GM12892 (cell line): ENCODE measurements at places on chromosomes 12 and 14.
A peak's percentile ranks its signal among the peaks of the same experiment; 100 is the strongest.

DNA sequence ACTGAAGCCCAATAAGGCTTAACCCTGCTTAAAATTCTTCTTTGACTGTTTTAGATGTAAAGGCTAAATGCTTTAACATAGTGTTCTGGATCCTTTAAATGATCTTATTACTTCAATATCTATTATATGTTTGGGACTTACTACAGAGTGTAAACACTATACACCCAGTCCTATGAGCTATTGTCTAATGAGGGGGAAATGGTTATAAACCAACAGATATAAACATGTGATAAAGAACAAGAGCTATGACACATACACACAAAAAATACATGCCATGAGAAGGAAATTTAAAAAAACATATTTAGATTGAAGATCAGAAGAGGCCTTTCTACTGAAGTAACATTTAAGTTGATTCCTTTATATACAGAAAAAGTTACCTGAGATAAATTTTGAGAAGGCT, 505.1 kb downstream of the FOXG1 start:
- DNase-seq, result no peak

DNA sequence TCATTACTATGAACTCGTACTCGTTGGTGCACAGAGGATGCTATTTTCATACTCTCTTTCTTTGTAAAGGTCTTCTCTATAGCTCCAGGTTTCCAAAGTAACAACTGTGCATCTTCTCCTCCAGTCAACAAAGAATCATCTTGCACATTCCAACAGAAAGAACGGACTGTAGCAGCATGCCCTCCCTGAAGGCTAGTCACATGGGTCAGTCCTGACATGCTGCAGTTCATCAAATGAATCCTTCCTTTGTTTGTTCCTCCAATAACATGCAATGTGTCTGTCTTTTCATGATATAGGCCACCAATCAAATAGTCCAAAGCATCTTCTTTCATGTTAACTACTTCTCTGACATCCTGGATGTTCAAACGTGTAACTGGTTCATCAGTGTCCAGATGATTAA, 42.9 kb downstream of the WDR89 start:
- DNase-seq, result no peak

- DNase-seq, result no peak
Measured at GRCh38 chr12:111826992-111827391, 15.0 kb upstream of the MAPKAPK5 start.

- DNase-seq, result no peak
Measured at GRCh38 chr14:33019346-33019745, 80.7 kb downstream of the NPAS3 start.

DNA sequence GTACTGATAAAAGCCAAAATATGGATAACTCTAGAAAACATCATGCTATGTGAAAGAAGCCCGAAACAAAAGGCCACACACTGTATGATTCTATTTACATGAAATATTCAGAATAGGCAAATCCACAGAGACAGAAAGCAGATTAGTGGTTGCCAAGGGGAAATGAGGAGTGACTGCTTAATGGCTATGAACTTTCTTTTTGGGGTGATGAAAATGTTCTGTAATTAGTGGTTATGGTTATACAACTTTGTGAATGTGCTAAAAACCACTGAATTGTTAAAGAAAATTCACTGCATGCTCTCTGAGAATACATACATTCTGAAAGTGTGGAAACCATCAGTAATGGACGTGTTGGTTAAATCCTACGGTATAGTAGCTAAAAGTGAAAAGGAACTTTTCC, 39.9 kb upstream of the STON2 start:
- no peak for DNase-seq

DNA sequence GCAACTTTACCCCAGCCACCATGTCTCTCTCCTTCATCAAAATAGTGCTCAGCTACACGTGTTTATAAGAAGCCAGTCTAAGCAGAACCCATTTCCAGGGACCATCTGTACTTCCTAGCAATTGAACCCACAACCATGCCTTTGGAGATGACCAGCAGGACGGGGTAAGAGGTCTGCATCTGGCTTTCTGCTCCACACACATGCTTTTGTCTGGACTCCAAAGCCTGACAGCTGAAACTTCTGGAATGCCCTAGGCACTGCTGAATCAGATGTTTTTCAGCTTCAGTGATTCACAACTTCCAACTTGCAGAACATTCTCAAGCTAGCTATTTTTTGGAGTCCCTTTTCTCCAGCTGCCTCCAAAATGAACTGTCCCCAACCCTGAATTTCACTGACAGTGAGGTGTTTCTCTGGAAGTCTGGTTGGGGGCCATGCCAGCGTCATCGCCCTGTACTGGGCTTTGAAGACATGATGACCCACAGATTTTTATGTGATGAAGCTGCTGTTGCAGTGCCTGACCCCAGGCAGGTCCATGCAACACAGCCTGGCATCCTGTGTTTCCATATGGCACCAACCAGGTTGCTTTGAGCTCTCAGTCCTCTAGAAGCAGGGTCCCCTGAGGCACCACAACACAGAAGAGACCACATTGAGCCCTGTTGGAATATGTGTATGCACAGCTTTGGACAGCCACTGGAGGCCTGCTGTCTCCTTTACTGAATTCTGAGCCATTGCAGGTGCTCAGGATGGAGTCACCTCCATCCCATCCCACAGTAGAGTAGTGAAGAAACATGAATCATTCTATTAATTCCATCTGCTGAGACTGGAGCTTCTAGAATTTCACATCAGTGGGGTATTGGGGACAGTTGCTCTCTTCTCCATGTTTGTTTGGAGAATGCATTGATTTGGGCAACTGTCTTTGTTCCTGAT, 80.2 kb downstream of the NUAK1 start:
- no peak for DNase-seq

DNA sequence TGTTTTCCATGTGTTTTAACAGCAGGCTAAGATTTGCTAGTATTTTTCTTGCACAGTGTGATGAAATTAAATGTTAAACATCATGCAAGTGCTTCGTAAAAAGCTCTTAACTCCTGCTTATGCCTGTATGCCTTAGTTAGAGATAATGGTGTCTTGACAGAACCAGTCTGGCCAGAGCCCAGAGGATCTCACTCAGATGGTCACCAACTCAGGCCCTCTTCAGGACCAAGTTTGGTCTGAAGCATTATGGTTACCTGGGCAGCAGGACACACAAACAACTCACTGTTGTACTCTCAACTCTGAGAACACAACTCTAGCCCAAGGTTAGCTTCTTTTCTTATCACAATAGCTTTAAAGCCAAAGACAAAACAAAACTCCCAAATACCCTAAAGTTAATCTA, 115.4 kb downstream of the KIF21A start:
- DNase-seq, result no peak

DNA sequence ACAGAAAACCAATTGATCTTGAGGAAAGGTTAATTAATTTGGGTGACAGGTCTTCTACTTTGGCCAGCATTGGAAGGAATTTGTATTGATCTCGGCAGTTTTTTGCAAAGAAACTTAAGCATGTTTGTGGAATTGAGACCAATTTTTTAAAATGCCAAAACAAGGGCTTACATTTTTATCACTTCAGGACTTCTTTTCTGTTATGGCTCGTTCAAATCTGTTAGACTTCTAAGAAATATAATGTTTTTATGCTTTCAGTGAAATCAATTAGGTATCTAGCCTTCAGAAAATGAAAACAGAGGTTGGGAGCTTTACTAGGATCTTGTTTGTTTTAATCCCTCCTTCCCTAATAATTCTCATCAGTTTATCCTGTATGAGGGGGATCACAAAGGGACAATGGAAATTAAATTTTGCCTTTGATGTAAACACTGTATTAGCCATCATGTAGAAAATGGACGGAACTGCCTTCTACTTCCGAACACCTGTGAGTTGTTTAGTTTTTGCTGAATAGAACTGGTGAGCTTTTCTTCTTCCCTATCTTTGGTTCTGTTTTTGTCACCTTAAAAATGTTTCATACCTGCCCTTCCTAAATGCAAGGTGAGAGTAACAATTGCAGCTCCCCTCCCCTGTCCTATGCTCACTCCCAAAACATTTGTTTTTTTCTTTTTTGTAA, 7.8 kb downstream of the FOXA1 start:
- no peak for DNase-seq

DNA sequence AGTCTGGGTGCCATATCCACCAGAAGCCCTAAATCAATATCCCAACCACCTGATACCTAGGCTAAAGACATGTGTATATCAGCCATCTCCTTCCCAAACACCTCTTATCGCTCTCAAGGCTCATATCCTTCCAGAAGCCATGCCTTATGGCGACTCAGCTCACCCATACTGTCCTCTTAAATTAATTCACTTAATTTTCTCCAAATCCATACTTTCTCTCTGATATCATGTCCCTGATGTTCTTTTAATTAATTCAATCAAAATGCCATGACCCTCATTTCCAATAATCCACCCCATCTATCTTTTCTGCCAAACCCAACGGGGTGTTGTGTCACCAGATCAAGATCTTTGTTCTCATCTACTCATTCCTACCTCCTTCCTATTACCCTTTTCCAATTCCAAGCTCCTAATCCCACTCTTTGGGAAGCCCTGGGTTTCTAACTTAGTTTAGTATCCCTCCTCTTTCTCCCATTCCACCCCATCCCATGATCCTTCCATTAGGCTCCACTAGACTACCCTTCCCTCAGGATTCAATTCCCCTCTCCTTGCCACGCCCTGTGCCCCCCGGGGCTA, 723 bp downstream of the ATF7 start:
- no peak for DNase-seq

GRCh38 chr12:51238037-51238509, 553 bp upstream of the DAZAP2 start:
- no peak for DNase-seq

DNA sequence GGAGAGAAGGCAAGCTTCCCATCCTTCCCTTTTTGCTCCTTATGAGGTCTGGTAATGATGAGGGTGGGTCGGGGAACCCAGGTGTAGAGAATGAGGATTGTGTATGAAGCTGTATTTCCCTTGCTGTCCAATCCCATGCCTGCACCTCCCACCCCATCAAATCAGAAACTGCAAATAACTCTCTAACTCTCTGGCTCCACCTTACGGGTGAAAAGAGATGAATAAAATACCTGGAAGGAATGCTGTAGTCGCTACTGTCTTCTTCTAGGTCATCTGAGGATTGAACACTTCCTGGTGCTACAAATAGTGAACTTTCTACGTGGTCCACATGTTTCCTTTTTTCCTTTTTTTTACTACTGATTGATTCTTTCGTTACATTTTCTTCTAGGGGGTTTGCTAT, 38.9 kb upstream of the DICER1 start:
- DNase-seq, result no peak

- DNase-seq, result no peak
Measured at GRCh38 chr12:95674631-95675030, 115.9 kb downstream of the NTN4 start.

DNA sequence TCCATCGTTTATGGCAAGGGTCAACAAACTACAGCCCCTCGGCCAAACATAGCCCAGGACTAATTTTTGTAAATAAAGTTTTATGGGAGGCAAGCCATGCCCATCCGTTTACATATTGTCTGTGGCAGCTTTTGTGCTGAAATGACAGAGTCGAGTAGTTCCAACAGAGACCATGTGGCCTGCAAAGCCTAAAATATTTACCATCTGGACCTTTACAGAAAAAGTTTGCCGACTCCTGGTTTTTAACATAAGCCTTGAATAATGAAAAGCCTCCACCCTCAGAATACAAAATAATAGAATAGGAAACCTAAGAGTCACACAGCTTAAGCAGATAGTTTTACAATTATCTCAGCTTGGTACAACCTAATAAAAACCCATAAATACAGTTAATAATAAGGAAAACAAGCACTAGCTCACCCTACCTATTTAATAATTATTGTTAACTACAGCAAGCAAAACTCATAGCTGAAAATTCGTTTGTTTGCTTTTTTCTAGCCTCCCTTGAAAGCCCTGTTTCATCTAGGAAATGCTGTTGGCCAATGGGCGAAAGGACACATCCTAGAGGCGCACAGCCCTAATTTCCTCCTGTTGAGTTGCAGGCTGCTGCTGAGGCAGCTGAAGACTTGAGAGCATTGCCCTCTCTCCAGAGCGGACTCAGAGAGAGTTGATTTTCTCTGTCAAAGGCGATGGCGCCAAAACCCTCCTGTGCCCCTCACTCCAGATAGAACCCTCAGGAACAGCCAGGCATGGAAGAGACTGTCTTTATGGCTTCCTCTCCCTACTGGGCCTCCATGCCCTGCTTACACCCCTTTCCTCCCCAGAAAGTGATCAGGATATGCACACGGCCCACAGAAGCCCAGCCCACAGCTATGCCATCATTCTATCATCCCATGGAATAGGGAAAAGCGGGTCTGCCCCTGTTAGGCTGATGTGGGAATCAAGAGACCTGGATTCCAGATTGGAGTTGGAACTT, 107.2 kb downstream of the DPF3 start:
- no peak for DNase-seq

DNA sequence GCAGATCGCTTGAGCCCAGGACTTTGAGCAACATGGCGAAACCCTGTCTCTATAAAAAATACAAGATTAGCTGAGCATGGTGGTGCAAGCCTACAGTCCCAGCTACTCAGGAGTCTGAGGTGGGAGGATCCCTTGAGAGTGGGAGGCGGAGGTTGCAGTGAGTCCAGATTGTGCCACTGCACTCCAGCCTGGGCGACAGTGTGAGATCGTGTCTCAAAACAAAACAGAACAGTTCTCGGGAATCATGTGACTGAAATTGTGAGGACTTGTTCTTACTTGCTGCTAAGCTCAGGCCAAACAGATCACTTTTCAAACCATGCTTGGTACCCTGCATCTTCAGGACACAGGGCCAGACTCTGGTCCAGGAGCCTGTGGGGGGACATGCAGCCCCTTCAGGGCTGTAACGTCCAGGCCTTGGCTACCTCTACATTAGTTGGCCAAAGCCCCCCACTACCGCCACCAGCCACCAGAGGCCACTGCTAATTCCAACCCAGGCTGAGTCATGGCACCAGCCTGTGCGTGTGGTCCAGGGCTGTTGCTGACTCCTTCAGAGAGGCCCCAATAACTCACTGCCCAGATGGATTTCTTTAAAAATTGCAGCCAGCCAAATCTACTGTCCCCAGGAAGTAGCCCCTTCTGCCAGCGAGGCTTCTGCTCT, 33.4 kb upstream of the SYNDIG1L start:
- peak; percentile 43 for DNase-seq

- DNase-seq, result no peak
Measured at GRCh38 chr14:104441275-104442106, 138.1 kb upstream of the C14orf180 start.

DNA sequence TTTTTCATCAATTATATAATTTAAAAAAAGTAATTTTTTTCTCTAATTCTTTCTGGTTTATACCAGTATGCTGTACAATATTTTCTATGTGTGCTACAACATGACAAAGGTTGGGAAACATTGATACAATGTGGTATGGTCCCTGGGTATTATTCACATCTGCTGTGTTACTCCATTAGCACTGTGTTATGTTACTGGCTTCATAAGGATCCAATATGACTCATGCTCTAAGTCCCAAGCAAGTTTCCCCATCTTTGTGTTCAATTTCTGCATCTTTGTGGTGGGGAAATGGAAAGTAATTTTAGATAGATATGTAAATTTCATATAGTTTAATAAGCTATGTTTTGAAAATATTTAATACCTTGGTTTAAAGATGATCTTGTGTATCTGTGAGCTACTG, 35.8 kb downstream of the FBXO33 start:
- DNase-seq, result no peak

DNA sequence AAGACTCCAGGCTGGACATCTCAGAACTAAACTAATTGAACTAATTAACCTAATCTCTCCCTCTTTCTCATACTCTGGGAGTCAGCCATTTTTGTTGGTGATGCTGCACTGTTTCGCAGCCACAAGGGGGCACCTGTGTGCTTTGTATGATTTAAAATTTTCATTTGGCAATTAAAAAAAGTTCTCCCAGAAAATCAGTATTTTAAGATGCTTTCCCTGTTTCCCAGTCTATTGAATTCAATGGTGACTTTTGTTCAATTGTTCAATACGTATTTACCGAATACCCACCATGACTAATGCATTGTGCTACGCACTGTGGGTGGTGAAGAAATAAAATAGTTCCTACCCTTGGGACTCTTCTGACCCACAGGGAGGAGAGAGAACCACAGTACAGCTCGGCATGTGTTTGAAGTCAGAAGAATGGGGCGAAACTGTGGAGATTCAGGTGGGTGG, 63.7 kb downstream of the ZNF664 start:
- DNase-seq, result peak; percentile 34
